Activated naive CD8-positive, alpha-beta T cell treated with anti-CD3 and anti-CD28 coated beads for 36 hours (primary cell): ENCODE measurements at places on chromosomes 12 and 14.

- DNase-seq = no peak
Observed at GRCh38 chr12:33676866-33677265, 237.2 kb upstream of the SYT10 start.

DNA sequence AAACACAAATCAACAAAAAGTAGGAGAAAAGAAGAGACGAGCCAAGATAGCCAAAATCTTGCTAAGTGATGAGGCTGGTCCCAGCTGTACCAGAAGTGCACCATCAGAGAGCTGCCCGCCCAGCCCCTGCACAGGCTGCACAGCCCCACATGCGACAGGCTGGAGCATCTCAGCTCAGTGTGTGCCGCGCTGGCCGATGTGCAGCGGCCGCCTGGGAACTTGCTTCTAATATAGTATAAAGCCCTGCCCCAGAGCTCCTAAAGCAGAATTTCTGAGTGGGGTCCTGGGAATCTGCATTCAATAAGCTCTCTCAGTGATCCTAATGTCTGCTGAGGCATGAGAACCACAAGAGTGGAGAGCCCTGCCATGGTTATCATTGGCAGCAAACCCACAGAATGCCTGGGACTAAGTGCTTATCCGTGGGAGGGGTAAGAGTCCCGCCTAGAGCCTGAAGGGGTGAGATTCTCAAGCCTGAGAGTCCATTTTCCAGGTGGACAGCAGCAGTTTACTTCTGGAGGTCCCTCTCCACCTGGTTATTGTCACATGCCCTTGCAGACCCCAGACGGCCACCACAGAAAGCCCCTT is 171.6 kb downstream of the DPF3 start:
- DNase-seq = no peak

- no peak for DNase-seq
Observed at GRCh38 chr14:91919814-91920213, 27.7 kb downstream of the FBLN5 start.

- no peak for DNase-seq
Observed at GRCh38 chr12:130184404-130185090, 22.3 kb downstream of the FZD10 start.

DNA sequence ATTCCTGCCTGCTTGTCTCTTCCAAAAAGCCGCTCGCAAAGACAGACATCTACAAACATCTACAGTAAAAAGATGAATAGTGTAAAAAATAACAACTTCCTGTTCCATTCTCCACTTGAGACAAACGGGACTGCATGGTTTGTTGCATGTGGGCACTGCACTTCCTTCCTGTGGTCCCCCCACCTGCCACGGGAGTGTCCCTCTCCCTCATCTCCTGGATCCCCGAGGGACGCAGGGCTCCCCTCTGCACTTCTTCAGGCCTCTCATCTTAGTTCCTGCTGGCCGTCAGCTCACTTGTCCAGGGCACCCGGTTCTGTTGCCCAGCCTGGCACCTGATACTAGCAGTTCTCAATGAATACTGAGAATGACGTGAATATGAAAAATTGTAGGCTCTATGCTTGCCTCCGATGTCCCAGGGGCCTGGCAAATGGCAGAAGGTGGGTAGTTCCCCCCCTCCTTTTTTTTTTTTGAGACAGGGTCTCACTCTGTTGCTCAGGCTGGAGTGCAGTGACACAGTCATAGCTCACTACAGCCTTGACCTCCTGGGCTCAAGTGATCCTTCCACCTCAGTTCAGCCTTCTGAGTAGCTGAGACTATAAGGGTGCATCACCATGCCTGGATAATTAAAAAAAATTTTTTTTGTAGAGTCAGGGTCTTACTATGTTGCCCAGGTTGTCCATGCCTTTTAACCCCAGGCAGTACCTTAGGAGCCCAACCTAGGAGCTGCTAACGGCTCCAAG is 3.5 kb upstream of the KLC1 start:
- peak; percentile 27 for DNase-seq

- no peak for DNase-seq
Observed at GRCh38 chr14:31265701-31266398, 58.3 kb upstream of the HECTD1 start.

DNA sequence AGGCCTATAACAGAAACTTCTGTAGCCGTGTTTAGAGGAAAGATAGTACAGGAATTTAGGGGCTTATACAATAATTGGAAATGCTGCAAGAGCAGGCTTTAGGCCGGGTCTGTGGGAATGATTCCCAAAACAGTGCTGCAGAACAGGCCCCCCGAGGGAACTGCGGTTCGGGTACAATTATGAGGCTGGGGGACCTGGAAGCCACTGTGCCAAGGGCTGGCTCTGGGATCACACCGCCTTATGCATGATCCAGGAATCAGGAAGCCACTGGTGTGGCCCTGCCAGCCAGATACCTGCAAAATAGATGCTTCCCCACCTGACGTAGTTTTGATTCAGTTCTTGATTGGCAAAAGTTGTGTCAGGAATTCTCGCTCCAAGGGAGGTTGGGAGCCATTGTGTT is 55.4 kb downstream of the CACNA1C start:
- DNase-seq = no peak

GRCh38 chr12:70418101-70418500 is 52.0 kb downstream of the KCNMB4 start:
- no peak for DNase-seq

DNA sequence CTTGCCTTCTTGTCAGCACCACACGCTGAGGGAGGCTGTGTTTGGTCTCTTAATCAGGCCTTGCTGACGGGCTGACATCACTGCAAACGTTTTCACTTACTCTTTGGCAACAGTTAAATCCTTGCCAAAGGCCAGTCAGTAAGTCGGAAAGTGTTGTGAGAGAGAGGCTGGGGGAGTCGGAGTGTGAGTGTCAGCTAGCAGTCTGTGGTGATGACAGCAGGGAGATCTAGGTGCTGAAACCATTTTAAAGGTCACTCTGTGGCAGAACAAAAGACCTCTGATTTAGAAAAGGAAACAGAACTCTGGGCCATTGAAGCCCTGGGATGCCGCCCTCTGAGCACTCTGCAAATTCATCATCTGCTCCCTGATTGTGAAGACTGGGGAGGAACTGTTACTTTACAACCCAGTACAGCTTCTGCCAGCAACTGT is 143.5 kb downstream of the PAX9 start:
- DNase-seq = no peak

DNA sequence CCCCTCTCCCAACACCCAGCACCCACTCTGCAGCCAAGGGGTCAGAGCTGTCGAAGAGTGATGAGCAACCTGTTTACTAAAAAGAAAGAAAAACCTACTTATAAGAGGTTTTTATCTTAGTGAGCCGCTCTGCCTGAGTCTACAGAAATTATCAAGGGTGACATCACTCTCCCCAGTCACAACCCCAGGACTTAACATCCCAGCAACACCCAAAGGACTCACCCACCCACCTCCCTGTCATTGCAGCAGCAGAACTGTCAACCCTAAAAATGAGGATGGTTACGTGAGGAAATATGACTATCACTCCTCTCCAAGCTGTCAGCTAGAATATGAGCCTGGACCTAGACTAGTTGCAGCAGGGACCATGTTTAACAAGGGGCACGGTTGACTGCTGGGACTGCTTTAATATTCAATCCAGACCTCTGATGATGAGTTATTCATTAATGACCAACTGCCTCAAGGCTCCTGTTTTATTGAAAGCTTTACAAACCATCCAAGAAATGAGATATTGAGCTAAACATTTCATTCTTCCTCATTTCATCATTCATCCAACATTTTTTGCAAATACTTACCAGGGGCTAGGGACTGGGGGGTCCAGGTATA is 53.9 kb upstream of the FICD start:
- DNase-seq = no peak

DNA sequence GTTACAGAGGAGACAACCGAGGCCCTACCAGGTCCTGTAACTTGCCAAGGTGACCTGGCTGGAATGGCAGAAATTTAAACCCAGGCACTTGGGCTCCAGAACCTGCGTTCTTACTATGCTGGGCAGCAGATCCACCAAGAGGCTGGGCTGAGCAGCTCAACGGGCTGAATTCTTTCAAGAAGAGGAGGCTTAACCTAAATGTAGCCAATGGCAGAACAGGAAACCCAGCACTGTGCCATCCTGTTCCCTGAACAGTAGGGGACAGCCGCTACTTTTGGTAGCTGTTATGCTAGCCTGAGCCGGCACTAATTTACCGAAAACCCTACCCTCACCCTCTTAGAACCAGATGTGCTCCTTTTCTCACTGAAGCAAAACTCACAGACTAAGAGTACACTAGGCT is 86.1 kb downstream of the ACTN1 start:
- no peak for DNase-seq

- no peak for DNase-seq
Observed at GRCh38 chr12:111943929-111944328, 69.0 kb downstream of the TMEM116 start.

- DNase-seq = no peak
Observed at GRCh38 chr14:41868396-41868795, 261.7 kb downstream of the LRFN5 start.
